Cortex of kidney (tissue), 1 donor: ENCODE measurements at places on chromosomes 16 and 17.

DNA sequence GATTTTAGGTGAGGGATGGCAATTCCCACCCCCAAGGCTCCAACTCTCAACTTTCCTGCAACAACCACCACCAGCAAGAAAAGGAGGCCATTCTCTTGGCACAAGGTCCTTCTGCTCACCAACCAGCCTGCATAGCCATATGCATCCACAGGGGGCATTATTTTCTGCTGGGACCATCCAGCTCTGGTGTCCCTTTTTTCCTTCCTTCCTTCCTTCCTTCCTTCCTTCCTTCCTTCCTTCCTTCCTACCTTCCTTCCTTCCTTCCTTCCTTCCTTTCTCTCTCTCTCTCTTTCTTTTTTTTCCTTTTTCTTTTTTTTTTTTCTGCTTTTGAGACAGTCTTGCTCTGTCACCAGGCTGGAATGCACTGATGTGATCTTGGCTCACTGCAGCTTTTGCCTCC lies 21.1 kb upstream of the COX10 start:
- DNase-seq, result no peak

- no peak for DNase-seq
Observed at GRCh38 chr16:25007284-25007984, 7.7 kb downstream of the ARHGAP17 start.

- DNase-seq, result no peak
Observed at GRCh38 chr16:11159282-11159681, 96.7 kb downstream of the SOCS1 start.

- DNase-seq, result no peak
Observed at GRCh38 chr16:74304835-74305176, 8.2 kb downstream of the PSMD7 start.

DNA sequence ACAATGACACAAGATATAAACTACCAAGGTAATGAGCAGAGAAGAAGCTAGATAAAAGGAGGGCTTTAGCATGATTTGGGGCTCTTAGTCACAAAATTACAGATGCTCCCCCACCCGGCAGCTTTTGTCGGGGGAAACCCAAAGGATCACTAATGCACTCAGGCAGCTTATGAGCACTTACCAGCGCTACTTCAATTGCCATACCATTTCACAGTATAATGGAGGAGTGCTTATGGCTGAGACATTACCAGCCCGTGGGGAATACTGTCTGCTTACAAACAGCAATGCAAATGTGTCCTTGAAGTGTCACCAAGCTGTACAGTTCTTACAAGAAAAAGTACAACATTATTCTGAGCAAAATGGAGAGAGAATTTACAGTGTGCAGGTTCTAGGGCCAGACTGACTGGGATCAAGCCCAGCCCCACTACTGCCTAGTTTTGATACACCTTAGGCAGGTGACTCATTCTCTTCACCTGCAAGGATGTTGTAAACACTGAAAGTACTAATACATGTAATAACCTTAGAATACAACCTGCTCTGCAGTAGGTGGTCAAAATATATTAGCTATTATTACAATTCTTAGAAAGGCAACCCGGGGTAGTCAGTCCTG lies 16.3 kb downstream of the ANKFY1 start:
- DNase-seq, result no peak

DNA sequence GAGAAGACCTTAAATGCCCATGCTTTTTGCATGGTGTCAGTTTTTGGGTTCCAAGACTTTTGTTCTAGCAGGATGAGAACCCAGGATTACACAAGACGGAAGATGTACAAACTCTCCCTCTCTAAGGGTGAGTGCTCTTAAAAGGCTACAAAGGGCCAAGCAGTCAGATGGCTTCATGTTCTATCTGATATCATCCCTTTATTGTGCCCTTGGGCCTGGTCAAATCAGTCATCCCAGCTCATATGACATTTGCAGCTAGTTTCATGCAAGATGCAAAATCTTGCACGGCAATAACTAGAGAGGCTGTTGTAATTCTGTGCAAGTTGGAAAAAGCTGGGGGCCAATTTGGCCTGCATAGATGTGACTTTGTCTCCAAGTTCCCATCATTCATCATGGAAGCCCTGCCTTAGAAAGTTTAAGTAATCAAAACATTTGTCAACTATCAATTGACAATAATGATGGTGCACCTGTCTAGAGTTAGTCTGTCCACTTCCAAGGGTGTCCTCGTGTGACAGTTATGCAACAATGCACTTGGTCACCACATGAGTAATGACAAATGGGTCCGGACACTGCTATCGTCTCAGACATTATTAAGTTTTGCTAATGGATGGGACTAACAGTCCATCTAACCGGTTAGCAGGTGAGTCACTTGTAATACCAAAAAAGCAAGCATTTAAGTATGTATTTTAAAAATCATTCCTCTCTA lies 58.6 kb upstream of the ZFHX3 start:
- no peak for DNase-seq

- DNase-seq, result no peak
Observed at GRCh38 chr17:65156185-65156834, 19.1 kb downstream of the RGS9 start.

GRCh38 chr17:65892912-65893377 lies 299.0 kb downstream of the CEP112 start:
- DNase-seq, result no peak

GRCh38 chr16:87543436-87544191 lies 50.8 kb upstream of the ZCCHC14 start:
- DNase-seq, result no peak

DNA sequence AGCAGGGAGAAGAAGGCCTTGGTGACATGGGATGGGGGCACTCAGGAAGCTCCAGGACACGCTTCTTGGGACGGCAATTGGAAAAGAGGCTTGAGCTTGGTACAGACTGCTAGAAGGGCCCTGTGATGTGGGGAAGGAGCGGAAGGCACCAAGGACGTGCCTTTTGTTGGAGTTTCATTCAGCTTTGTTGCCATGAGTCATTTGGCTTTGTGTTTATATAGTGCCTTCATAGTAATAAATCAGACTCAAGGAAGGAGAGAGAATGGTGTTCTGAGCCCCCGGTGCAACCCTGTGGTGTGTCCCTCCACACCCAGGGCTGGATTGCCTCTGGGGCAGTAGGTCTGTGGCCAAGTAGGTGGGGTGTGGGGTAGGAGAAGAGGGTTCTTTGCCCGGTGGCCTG lies 7.4 kb upstream of the TBX4 start:
- no peak for DNase-seq

GRCh38 chr17:66673668-66674276 lies 161.1 kb upstream of the CACNG5 start:
- DNase-seq, result no peak

- no peak for DNase-seq
Observed at GRCh38 chr16:67052399-67052798, 23.4 kb downstream of the CBFB start.

GRCh38 chr17:17525956-17526355 lies 29.8 kb upstream of the RASD1 start:
- no peak for DNase-seq
